ENCODE measurements at places on chromosomes 7 and 10.

DNA sequence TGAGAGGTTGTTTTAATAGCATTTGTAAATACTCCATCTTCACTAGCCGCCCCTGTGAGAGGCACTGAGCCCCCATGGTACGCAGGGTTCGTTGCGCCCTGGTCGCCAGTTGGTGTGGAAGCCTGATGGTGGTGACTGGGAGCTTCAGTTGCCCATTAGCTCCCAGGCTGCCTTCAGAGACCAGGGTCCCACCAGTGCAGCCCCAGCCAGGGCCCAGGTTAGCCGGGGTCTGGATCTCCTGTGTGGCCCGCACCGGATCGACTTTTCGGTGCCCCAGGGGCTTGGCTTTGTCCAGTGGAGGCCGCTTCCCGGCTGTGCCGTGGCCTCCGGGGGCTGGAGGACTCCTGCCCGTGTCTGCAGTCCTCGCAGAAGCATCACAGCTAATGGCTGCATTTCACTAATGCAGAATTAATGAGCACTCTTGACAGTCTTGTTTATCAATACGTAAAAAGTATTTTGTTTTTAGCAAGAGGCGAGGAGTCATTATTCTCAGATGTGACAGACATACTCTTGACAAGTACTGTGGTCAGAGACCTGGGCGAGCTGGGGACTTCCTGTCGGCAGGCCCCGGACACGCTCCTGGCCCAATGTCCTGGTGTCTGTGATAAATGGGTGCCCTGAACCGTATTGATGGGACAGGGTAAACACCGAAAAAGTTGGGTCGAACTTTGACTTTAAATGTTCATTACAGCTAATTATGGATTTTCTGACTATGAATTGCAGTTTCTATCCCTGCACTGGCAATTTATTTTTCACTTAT lies 99.8 kb downstream of the NKX6-2 start:
- no peak for DNase-seq

GRCh38 chr10:88076027-88076880 lies 212.8 kb downstream of the PTEN start:
- no peak for DNase-seq

DNA sequence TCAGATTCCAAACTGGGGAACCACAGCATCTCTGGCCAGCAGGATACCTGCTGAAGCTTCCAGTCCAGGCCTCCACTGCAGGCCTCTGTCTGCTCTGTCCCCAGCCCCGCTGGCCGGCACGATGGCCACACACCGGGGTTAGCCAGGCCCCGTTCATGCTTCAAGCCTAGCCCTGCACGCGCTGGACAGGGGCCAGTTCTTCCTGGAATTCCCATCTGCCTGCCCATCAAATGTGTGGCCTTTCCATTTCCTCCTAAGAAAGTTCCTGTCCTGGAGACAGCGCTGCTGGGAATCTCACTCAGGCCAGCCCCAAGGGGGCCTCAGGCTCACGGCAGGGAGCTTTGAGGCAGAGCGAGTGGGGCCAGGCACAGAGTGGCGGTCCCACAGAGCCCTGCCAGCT lies 18.0 kb downstream of the SH2B2 start:
- DNase-seq, result no peak

- DNase-seq, result no peak
Observed at GRCh38 chr7:82950436-82950835, 212.2 kb downstream of the PCLO start.

- no peak for DNase-seq
Observed at GRCh38 chr10:79133416-79133815, 64.7 kb downstream of the ZMIZ1 start.

GRCh38 chr7:120272701-120273475 lies at the start of gene KCND2:
KCND2 (plus strand) TSS chr7:120273175.
- DNase-seq, result no peak

- DNase-seq, result no peak
Observed at GRCh38 chr10:13615650-13616300, 29.0 kb downstream of the PRPF18 start.

GRCh38 chr7:115260381-115260780 lies 338.5 kb downstream of the MDFIC start:
- no peak for DNase-seq

- DNase-seq, result no peak
Observed at GRCh38 chr7:155520114-155520513, 26.2 kb downstream of the CNPY1 start.

DNA sequence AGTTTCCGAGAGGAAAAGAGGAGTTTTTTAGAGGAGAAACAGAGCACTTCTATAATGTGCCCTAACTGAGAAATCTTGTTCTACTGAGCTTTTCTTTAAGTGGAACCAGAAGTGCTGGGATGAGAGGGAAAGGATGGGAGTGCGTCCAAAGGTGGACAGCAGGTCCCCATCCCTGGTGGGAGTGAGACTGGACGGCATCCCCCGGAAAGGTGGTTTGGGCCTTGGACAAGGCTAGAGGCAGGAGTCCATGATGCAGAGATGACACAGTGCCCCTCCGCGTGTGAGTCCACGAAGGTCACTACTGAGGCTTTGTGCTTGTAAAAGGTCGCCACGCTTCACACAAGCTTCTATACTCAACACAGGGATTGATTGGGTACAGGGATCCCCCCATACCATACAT lies 6.1 kb upstream of the EN2 start:
- DNase-seq, result no peak

DNA sequence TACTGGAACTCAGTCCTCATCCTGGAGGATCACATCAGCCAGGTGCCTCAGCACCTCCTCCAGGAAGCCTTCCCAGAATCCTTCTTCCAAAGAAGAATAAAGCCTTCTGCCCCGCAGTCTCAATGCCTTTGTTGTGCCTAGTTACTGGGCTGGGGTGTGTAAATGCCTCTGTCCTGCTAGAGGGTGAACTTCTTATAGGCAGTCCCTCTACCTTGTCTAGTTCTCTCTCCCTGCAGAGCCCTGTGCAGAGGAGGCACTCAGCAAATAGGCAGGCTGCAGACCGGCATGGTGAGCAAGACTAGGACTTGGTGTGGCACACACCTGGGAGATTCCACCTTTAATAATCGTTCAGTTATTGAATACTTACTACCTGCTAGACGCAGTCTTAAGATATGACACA lies 104.7 kb upstream of the PCBD1 start:
- DNase-seq, result no peak

DNA sequence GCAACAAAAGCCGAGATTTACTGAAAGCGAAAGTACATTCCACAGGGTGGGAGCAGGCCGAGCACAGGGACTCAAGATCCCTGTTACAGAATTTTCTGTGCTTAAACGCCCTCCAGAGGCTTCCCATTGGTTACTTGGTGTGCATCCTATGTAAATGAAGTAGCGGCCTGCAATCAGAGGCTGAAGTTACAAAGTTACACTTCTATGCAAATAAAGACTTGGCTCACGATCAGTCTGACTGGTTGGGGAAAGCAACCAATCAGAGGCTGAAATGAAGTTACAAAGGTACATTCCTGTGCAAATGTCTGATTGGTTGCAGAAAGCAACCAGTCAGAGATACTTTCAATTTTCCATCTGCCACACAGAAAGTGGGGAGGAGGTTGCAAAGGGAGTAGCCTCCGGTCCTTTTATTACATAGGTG lies 4.1 kb downstream of the ACBD7 start:
- no peak for DNase-seq

DNA sequence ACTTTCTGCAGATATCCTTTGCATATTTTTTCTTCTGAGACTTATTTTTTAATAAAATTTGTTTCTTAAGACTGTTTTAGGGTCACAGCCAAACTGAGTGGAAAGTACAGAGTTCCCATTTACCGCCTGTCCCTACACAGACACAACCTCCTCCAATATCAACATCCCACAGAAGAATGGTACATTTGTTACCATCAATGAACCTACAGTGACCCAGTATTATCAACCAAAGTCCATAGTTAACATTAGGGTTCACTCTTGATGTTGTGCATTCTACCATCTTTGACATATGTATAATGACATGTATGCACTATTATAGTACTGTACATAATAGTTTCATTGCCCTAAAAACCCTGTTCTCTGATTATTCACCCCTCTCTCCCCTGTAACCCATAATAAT lies 14.6 kb upstream of the REEP3 start:
- DNase-seq, result no peak

DNA sequence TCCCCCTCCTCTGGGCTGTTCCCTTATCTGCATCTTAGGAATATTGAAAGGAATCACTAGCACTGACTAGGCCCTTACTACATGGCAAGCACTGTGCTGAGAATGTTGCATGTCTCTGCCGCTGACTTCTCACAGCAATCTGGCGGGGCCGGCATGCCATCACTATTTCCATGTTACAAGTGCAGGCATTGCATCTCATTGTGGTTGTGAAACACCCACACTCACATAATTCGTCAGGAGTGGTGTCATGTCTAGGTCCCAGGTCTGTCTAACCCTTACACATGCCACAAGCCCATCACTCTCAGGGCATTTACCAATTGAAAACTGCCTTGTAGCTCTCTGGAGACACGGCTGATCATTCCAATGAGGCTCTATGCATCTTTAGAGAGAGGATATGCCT lies 8.5 kb upstream of the IL2RA start:
- DNase-seq, result no peak

- no peak for DNase-seq
Observed at GRCh38 chr7:154844499-154844898, 158.4 kb downstream of the PAXIP1 start.

DNA sequence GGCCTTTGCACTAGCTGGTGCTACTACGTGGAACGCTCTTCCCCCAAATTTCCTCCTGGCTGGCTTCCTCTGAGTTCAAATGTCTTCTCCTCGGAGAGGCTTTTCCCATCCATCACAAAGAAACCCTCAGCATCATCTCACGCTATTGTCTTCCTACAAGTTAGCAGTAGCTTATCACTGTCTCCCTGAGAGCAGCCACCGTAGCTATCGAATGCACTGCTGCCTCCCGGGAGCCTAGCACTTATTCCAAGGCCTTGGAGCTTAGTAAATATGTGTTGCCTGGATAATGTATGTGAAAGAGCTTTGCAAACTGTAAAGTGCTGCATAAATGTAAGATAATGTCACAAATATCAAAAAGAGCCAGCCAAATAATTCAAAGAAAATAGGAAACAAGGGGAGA lies 124.4 kb downstream of the KCNMA1 start:
- DNase-seq, result no peak

DNA sequence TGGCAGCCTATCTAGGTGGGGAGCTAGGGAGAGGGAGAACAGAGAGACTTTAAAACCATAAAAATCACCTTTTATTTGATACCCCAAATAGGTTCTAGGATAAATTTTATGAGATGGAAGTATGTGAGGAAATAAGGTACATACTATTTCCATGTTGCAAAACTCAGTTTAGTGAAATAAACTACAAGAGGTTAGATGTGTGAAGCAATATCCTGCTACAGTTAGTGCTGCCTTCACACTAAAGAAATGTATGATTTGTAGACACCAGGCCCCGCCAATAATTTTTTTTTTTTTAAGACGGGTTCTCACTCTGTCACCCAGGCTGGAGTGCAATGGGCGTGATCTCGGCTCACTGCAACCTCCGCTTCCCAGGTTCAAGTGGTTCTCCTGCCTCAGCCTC lies 34.4 kb upstream of the RSBN1L start:
- DNase-seq, result no peak

DNA sequence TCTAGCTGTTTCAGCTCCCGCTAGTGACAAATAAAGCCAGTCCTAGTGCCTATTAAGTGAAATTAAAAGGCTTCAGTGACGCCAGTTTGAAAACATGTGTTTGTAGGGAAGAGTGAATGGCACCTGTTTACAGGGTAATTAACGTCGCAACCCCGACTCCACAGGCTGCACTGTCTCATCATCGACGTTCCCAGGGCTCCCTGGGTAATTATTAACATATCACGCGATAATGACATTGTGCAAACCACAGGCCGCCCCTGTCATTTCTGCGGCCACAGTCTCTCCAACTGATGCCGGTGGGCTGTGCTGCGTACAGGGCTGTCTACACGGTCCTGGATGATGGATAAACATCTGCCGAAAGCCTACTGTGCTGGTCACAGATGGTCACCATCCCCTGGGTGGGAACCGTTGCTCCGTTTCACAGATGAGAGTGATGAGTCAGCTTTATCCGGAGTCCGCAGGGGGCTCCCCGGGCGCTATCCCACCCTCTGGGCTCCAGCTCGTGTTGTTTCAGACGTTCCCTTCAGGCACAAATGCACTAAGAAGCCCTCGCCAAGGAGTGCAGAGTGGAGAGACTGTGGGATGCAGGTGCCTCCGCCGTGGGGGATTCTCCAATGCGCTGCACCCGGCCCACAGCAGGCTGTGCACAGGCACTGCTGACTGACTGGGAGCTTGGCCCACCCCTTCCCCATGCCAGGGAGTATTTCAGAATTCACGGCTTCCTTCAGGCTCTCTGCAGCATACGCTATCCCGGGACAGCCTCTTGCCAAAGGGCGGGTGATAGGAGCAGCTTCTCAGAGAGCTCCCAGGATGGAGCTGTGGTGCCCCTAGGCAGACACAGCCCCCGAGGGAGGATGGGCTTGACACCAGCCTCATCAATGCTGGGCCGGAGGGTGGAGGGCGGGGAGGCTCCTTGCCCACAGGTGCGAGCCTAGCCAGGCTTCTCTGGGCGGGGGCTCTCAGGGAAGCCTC lies 491.8 kb upstream of the FOXK1 start:
- DNase-seq, result no peak

DNA sequence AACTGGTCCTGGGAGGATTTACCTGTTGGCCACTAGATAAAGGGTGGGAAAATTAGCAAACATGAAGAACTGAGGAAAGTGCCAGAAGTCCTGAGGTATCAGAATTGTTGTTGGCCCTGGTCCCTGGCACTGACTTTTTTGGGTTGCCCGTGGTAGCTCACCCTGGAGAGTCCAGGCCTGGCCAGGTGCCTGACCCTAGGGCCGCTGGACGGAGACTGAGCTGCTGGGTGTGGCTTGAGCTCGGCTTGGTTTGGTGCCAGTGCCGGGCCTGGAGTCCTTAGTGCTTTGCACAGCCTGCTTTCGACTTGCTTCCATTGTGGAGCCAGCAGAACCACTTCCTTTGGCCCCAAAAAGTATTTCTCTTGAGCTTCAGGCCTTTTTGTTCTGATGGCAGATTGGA lies 12.9 kb downstream of the MDH2 start:
- DNase-seq, result no peak

Data from CD4-positive, alpha-beta T cell (primary cell).